Panc1 (cell line): ENCODE measurements at places on chromosomes 7 and 10.

GRCh38 chr10:71351628-71352319 is 32.7 kb downstream of the SLC29A3 start:
- no peak for DNase-seq

GRCh38 chr10:114513381-114513792 is 109.1 kb upstream of the AFAP1L2 start:
- no peak for DNase-seq

GRCh38 chr7:130875265-130875741 is 141.3 kb upstream of the KLF14 start:
- DNase-seq = no peak

GRCh38 chr10:10813656-10814055 is 204.0 kb upstream of the CELF2 start:
- DNase-seq = no peak

DNA sequence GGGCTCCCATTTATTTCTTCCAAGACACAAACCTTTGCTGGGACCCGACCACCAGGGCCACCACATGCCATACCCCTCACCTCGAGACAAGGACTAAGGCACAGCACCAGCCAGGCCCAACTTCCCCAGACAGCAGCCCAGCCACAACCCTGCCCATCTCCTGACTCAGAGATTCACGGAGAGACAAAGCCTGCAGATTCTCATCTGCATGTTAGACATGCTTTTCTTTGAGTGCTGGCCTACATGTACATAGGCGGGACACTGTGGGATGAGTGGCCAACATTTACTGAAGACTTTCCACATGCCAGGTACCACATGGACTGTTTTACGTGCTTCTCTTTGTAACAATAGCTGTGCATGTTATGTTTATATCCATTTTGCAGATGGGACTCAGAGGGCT is 221.3 kb upstream of the ZMIZ1 start:
- DNase-seq = no peak

GRCh38 chr7:12422554-12423320 is 19.1 kb upstream of the VWDE start:
- no peak for DNase-seq

- no peak for DNase-seq
Measured at GRCh38 chr10:21637795-21638194, 103.8 kb downstream of the MLLT10 start.

DNA sequence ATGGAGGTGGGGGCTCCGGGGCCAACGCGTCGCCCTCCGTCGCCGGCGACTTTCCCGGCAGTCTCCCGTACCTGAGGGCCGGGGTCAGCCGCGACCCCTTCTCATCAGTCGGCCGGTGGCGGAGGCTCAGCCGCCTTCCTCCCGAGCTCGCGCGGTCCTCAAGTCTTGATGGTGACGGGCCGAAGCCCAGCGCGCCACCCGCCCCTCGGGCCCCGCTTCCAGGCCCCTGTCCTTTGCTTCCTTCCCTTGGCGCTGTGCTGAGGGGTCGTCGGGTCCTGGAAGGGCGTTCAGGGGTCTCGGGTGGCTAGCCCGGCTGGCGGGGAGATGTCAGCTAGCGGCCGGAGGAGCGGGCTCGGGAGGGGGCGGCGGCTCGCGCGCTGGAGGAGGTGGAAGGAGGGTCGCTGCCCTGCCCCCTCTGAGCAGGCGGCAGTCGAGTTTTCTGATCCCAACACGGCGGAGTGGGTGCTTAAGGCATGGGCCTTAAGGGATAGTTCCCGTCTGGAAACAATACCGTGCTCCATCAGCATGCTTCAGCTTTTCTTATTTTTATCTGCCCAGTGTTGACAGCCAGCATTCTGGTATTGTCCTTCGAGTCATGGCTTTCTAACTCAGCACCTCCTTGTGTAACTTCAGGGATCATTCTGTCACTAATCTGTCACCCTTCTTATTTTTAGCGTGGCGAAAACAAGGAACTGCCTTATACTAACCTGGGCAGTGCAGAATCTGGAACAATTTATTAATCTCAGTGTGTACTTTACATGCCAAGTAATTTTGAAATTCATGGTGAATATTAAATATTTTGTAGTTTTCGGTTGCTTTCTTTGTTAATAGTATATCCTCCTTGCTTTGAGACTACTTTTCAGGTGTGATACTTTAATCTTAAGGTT is 748 bp downstream of the PHTF2 start:
- no peak for DNase-seq

DNA sequence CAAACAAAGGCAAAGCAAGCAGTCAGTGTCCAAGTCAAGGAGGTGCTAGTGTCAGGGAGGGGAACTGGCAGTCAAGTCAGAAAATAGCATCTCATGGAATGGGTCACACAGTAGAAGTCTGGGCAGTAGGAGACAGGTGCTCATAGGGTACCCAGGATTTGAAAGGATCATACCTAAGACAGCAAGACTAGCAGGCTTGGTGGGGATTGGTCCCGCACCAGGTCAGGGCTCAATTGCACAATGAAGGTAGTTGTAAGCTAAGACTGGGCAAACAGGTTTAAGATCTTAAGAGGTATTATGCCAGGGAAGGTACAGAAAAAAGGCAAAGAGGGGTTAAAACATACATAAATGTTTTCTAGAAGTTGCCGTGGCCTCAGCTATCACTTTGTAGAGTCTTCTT is 181.4 kb upstream of the ETV1 start:
- no peak for DNase-seq

- no peak for DNase-seq
Measured at GRCh38 chr7:113131367-113131766, 13.0 kb upstream of the SMIM30 start.

- no peak for DNase-seq
Measured at GRCh38 chr7:3495954-3496353, 194.9 kb downstream of the SDK1 start.

GRCh38 chr7:48180981-48181380 is 9.7 kb downstream of the ABCA13 start:
- no peak for DNase-seq

DNA sequence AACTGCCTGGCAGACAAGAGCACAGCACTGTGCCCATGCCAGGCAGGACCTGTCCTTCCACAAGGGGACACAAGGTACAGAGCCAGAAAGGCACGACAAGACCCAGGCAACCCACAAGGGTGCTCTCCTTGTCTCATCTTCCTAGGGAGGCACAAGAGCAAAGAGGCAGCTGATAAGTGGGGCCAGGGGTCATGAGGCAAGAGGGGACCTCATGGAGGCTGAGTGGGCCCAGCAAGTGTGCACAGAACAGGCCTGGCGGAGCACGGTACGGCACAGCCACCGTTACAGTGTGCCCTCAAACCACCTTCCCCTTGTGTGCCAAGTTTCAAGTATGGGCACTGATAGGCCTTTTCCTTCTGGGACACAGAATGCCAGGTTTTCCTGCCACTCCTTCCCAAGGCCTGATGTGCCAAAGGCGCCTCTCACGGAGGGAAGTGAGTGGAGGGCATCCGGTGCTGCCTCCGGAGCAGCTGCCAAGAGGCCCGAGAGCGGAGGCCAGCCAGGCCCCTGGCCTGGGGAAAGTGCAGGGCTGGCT is 75.6 kb downstream of the FAM53B start:
- no peak for DNase-seq

DNA sequence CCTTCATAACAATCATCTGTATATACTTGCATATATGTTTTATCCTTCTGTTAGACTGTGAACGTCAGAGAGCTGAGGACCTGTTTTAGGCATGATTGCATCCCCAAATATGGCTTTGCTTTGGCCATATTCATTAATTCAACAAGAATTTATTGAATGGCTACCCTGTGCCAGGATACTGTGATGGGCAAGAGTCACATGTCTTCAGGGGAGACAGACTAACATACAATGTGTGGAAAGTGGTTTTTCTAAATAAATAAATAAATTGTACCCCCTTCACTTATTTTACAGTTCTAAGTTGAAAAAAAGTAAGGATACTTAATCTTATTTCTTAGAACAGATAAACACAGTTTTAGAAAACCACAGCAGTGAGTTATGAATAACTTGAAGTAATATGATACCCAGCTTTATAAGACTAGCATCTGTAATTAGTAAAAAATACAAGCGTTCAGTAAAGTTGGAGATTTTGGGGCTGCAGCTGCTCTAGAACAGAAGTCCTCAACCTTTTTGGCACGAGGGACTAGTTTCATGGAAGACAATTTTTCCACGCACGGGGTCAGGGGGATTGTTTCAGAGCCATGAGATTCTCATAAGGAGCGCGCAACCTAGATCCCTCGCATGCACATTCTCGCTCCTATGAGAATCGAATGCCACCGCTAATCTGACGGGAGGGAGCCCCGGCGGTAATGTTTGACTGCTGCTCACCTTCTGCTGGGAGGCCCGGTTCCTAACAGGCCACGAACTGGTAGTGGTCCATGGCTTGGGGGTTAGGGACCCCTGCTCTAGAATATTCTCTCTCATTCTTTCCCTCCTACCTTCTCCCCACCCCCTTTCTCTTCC is 89.4 kb upstream of the MTPN start:
- DNase-seq = no peak

GRCh38 chr10:78359640-78360091 is 326.0 kb downstream of the RPS24 start:
- DNase-seq = no peak

DNA sequence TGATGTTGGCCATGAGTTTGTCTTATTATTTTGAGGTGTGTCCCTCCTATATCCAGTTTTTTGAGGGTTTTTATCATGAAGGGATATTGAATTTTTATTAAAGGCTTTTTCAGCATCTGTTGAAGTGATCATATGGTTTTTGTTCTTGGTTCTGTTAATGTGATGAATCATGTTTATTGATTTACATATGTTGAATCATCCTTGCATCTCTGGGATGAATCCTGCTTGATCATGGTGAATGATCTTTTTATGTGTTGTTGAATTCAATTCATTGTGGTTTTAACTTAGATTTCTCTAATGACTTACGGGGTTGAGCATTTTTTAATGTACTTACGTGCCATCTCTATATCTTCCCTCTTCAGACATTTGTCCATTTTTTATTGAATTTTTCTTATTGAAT is 22.9 kb downstream of the DLD start:
- DNase-seq = no peak

GRCh38 chr10:5424751-5425150 is 12.4 kb downstream of the NET1 start:
- DNase-seq = no peak
